Right hindlimb (tissue), 1 donor: ENCODE measurements at places on chromosomes 1 and 21.
A peak's percentile ranks its signal among the peaks of the same experiment; 100 is the strongest.

GRCh38 chr1:3431266-3431665 lies 23.2 kb upstream of the ARHGEF16 start:
- no peak for DNase-seq

- DNase-seq: peak; percentile 52
Measured at GRCh38 chr1:16324456-16324890, 27.8 kb downstream of the FBXO42 start.

- no peak for DNase-seq
Measured at GRCh38 chr21:39504230-39504629, 52.5 kb downstream of the SH3BGR start.

DNA sequence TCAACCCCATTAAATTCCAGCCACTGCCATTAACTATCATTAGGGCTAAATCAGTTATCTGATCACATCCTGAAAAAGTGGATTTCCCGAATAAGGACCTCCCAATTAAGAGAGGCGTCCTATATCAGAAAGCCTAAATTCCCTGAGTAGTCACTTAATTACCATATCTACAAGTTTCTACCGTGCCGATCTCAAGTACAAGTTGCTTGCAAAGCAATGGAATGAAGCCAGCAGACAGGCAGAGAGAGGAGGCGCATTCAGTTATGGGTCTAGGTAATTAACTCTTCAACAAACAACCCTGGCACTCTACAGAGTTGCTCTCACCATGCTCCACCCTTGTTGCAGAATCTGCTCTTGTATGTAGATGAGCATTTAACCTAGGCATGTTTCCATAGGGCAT lies 494.6 kb upstream of the RUNX1 start:
- no peak for DNase-seq

DNA sequence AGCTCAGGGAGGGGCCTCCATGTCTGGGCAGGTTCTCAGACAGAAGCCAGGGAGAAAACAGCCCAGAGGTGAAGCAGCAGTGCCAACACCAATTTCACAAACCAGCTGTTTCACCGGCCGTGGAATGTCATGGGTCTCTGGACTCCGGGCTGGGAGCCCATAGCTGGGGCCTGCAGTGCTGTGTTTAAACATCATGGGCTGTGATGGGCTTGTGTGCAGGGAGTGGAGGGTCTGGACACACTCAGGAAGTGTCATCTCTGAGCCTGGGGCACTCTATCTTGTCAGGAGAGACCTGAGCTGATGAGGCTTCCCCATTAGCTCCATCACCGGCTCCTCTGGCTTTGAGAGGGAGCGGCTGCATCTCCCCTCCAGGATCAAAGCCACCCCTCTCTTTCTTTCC lies 173.6 kb upstream of the IGSF21 start:
- DNase-seq: peak; percentile 31

DNA sequence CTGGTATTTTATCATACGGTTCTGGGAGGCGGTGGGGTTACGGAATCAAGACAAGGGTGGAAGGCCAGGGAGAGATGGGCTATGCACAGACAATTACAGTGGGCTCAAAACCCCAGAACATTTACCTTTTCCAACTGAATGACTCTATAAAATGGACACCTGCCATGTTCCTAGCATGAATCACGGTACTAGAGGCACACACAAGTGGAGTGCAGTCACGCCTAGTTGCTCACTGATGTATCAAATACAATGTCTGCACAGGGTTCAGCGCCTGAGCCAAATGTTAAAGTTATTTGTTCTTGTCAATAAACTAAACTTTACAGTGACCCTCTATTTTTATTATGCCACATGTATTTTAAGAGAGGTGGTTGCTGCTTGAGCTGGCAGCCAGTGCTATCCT lies 121.4 kb downstream of the ATG4C start:
- no peak for DNase-seq

DNA sequence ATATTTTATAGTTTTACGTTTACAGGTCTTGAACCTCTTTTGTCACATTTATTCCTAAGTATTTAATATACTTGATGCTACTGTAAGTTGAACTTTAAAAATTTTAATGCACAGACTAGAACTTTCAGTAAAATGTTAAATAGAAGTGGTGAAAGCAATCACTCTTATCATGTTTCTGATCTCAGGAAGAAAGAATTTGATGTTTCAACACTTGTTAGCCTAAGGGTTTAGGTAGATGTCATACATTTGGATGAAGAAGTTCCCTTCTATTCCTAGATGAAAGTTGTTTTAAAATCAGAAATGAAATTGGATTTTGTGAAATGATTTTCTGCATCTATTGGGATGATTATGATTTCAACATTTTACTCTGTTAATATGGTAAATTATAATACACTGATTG lies 63.6 kb upstream of the TTLL7 start:
- DNase-seq: no peak

GRCh38 chr21:38999161-38999560 lies 184.1 kb downstream of the PSMG1 start:
- DNase-seq: no peak

DNA sequence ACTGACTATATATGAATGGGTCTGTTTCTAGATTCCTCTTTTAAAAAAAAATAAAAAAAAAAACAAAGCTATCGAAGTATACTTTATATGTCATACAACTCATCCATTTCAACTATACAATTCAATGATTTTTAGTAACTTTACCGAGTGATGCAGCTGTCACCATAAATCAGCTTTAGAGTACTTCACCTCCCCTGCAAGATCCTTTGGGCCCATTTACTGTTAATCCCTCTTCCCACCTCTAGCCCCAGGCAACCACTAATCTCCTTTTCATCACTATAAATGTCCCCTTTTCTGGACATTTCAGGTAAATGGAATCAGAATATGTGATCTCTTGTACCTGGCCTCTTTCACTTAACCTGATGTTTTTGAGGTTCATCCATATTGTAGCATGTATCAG lies 133.9 kb downstream of the PEX14 start:
- no peak for DNase-seq

- DNase-seq: peak; percentile 80
Measured at GRCh38 chr1:31762726-31763670, 1.1 kb downstream of the ADGRB2 start.

DNA sequence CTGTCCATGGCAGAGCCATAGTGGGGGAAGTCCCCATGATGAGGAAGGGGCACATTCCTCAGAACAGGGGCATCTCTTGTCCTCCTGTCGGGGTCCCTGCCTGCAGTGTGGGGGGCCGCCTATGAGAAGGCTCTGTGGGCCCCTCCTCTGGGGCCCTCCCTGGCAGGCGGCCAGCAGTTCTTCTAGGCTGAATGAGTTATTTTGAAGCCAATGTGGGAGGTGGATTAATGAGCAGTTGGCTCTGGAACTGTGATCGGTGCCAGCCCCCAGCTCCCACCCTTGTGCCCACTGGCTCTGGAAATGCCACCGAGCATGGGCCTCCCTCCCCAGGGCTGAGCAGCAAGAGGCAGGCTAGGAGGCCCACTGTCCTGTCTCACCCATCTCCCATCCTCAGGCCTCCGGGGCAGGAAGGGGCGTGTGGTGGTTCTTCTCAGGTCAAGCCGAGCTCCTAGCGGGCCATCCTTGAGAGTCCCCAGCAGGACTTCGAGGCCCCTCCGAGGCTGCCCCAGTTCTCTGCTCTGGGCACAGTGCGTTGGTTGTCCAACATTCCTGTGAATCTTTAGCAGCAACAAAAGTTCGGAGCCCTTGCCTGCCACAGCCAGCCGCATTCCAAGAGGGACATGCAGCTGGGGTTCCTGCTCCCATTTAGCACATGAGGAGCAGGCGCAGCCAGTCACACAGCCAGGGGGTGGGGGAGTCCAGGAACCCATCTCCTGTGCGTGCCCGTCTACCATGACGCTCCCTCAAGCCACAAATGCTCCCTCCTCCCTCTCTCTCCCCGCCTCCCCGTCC lies 57.2 kb downstream of the EDN2 start:
- DNase-seq: no peak

- DNase-seq: no peak
Measured at GRCh38 chr1:94285031-94285654, 47.8 kb upstream of the ARHGAP29 start.

GRCh38 chr1:93546162-93546863 lies 98.4 kb downstream of the FNBP1L start:
- DNase-seq: no peak

- no peak for DNase-seq
Measured at GRCh38 chr1:61332796-61333195, 250.4 kb downstream of the NFIA start.

- no peak for DNase-seq
Measured at GRCh38 chr1:108639899-108640560, 20.9 kb downstream of the HENMT1 start.

DNA sequence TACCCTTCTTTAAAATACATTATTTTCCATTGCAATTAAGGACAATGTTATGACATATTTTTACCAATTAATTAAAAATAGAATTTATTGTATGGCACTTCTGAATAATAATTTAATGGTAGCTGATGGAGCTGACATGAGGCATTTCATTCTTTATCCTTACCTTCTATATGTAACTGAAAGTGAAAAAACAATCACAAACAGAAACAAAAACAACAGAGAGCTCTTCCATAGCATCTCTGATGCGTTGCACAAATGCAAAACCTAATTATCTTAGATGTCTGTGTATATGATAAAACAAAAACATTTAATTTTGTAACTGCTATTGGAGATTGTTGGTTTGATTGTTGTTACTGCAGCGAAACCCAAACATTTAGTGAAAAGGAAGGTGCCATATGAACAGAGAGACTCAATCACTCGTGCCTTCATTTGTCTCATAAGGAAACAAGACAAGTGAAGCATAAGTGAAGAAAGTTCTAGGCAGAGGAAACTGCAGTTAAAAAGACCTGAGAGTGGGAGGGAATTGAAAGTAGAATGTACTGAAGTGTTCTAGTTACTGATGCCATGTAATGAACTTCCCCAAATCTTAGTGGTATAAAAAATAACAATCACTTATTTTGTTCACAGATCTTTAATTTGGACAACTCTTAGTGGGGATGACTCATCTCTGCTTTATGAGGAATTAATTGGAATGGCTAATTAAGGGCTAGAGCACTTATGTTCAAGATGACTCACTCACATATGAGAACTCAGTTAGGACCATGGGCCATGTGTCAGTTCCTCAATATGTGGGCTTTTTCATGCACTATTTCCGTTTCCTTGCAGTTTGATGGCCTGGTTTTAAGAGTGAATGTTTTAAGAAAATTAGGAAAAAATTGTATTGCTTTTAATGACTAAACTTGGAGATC lies 245.0 kb upstream of the OLFM3 start:
- DNase-seq: no peak

GRCh38 chr1:200530623-200531261 lies 89.8 kb downstream of the KIF14 start:
- DNase-seq: no peak

DNA sequence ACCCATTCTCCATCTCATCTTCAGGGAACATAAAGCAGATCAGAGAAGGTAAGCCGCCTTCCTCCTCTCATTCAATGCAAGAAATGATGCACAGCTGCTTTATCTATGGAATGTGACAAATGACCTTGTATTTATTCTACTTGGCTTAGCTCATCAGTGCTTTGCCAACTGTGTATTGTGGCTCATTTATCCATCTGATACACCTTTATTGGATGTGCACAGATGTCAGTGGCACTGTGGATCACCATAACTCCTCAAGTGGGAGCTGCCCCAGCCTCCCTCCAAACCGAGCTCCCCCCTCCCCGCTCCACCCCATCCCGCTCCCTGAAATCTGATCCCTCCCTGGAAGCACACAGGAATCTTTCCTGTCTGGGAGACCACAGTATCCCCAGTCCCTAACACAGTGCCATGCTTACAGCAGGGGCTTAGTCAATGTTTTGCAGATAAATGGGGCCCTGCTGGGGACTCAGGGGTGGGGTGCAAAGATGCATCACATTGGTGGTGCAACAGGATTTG lies 156.0 kb upstream of the RAB4A start:
- peak; percentile 35 for DNase-seq

DNA sequence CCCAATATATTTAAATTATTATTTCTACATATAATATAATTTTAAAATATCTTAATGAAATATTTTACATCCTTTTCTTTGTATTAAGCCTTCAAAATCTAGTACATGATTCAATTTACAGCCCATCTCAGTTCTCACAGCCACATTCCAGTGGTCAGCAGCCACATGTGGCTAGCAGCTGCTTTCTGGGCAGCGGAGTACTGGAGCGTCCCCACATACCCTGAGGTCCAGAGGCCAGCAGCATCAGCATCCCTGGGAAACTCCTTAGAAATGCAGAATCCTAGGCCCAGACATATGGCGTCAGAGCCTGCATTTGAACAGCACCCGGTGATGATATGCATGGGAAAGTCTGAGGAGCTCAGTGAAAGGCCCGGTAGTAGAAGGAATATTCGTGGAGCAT lies 8.6 kb upstream of the LHX4 start:
- DNase-seq: no peak

DNA sequence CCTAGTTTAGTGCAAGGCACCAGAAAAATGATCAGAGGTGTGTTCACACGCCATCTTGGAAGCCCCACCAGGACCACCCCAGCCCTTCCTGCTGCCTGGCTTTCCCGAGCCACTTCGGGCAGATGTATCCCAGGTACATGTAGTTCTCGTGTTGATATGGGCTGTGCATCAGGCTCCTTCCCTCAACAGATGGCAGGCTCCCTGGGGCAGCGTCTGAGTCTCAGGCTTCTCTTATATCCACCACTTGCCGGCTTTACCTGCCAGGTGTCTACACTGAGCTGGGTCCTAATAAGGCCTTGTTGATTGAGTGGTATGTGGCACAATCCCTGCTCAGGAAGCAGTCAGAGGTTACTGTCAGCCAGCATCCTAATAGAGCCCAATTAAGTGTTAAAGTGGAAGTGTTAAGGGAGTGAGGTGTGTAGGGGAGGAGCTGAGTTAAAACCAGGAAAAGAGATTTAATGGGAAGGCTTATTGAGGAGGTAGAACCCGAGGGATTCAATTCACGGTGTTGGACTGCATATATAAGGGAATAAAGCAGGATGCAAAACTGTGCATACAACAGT lies 8.5 kb downstream of the GPA33 start:
- no peak for DNase-seq

DNA sequence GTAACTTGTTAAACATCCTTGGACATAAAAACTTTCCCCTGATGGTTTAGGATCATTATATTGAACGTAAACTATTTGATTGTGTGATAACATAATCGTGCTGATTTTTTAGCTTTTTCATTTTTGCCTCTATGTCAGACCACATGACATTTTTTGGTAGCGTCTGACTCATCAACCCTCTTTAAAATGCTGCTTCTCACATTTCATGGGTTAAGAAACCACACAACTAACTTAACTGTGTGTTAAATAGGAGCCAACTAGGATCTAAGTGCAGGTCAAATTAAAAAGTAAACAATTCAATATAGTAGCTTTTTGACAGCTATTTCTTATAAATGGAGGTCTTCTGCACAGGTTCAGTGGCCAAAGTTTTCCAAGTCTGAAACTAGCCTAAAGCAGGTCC lies 9.8 kb downstream of the BTG3 start:
- no peak for DNase-seq

DNA sequence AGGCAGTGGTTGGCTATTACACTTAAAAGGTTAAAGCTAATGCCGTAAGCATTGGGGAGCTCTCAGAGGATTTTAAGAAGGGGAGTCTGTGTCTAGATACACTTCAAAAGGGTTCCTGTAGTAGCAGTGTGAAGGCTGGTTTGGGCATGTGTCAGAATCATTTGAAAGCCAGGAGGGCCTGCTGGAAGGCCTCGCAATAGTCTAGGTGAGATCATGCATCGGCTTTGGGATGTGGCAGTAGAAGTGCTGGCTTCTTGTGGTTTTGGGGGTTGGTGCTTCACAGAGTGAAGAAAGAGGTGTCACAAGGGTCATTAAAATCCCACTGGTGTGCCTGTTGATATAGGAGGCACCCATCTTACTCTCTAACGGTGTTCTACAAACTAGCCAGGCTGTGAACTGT lies 85.7 kb downstream of the ST6GALNAC3 start:
- DNase-seq: no peak
